NCI-H1105 (cell line): ENCODE measurements at places on chromosomes 2 and 18.

- no peak for DNase-seq
These were observed 114.8 kb upstream of the CDC42EP3 start for GRCh38 chr2:37786191-37786698.

DNA sequence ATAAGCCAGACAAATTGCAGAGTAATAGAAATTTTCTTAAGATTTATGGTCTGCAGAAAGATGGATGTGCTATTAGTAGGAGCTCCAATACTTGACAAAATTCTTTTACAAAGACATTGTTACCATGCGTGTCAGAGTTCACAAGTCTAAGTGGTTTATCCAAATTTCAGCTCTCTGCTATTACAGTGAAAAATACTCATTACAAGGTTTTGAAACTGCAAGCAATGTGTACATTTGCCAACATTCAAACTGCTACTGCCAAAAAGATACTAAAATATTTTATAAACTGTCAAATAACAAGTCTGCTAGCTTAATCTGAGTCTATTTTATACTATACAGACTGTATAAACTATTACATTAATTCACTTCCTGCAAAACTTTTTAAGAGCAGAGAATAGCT lies 1341.5 kb upstream of the ACVR2A start:
- DNase-seq = no peak

GRCh38 chr2:112827009-112827408 lies 9.6 kb downstream of the IL1B start:
- DNase-seq = no peak

GRCh38 chr18:57466307-57466706 lies 31.1 kb downstream of the ONECUT2 start:
- no peak for DNase-seq

GRCh38 chr2:46422717-46423394 lies 56.5 kb upstream of the TMEM247 start:
- DNase-seq = no peak

GRCh38 chr2:129070663-129071062 lies 752.0 kb upstream of the HS6ST1 start:
- DNase-seq = no peak

GRCh38 chr18:10207682-10208345 lies 246.6 kb upstream of the APCDD1 start:
- no peak for DNase-seq
